ENCODE measurements at places on chromosomes 11 and 22. TPM values are rescaled to one million over a fixed set of nuclear protein-coding genes. Genes with fewer than 3 reads are reported as not detected.

Gene RRP7A
- total RNA-seq, result 57.4 TPM

Gene MOGAT2
- total RNA-seq, result not detected

Gene EFCAB6
- 1.7 TPM for total RNA-seq

Gene MRGPRE
- total RNA-seq, result not detected

Gene NOX4
- not detected for total RNA-seq

Gene CCDC87
- 0.16 TPM for total RNA-seq

Gene CRELD2
- total RNA-seq, result 22.1 TPM

Gene CASP5
- not detected for total RNA-seq

Gene ANGPTL5
- total RNA-seq, result not detected

Gene ZP1
- total RNA-seq, result not detected

Gene CD248
- 41.3 TPM for total RNA-seq

Gene DERL3
- total RNA-seq, result 2.0 TPM

Data from naive thymus-derived CD8-positive, alpha-beta T cell (primary cell).